ENCODE measurements at places on chromosomes 4 and X. TPM values are rescaled to one million over a fixed set of nuclear protein-coding genes. Genes with fewer than 3 reads are reported as not detected.

Gene ARHGAP36
- polyA plus RNA-seq, result not detected

Gene SSX2
- polyA plus RNA-seq, result not detected

Gene CTAG2
- polyA plus RNA-seq, result 6.8 TPM

Gene HERC5
- 19.1 TPM for polyA plus RNA-seq

Gene PABPC5
- polyA plus RNA-seq, result 5.8 TPM

Gene PASD1
- polyA plus RNA-seq, result 0.02 TPM

Gene NAT8L
- polyA plus RNA-seq, result 1.7 TPM

Gene LANCL3
- polyA plus RNA-seq, result 0.05 TPM

Gene GC
- not detected for polyA plus RNA-seq

Gene FAM184B
- polyA plus RNA-seq, result 0.03 TPM

DNA sequence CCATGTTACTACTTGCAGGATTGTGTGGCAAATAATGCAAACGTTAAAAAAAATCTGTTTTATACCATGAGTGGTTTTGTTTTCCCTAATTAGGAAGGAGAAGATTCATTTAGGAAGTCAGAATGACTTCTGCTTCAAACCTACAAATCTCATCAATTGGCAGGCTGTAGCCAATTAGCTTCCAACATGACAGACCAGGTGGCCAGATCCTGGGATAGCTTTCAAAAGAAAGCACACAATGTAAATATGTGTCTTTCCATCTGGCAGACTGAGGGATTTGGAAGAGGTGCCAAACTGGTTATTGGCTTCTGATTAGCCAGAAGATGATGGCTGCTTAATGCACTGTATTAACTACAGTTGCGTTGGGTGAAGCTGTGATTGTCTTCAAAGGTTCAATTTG lies 432.8 kb downstream of the ANKRD50 start:
- no peak for DNase-seq

DNA sequence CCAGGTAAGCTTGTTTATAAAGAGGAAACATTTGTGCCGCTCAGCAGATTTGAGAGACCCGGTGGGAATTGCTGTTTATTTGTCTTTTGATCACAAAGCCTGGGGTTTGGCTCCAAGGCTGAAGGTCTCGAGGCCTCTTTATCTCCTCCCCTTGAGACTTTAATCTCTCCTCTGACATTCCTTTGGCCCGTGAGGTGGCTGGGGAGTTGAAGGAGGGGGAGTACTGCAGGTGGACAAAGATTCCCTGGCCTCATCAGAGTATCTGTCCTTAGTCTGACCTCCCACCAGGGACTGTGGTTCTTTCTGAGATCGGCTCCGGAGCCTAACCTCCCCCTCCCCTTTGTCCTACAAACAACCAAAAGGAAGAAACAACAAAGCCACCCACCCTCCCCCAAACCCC lies 216.5 kb downstream of the MID1IP1 start:
- no peak for DNase-seq

GRCh38 chrX:22063284-22063683 lies 31.2 kb downstream of the PHEX start:
- no peak for DNase-seq

DNA sequence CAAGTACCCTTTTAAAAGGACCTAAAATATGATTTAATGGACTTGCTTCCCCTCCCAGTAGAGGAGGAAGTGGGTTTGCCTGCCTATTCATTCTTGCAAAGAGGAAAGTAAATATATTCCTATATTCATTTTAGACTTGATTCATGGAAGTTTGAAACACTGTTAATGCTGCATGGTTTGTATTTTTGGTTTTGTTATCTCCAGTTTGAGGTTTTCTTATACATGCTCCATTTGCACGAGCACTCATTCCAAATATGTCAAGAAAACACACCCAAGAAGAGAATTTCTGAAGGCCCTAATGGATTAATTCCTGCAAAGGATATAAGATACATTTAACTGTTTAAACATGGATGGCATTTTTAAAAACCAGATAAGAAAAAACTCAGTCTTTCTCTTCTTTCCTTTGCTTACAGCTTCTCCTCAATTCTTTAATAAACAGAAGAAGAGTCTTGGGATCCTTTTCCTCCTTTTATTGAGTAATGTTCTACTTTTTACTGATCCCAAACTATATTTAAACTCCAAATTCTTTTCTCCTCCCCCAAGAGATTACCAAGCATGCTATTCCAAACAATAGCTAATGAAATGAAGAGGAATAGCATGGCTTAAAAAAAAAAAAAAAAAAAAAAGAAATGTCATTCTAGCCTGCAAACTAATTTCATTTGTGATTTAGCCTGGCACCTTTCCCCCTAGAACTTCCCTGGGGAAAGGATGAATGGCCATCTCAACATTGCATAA lies 54.6 kb upstream of the LDB2 start:
- no peak for DNase-seq

DNA sequence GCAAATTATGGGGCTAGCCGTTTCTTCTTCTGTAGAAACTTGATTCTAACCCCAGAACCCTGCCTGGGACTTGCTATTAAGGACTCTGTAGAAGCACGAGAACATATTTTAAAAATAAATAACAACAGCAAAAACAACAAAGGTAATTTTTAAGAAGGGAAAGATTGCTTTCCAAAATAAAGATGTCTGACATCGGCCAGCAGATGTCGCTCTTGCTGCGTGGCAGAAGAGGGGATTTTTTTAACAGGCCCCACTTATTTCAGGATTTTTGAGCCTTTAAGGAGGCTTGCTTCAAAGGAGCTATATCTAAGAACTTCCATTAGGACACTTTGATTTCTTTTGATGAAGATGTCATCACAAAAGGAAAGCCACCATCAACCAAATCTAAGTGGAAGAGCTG lies 62.8 kb upstream of the EGFL6 start:
- peak; percentile 53 for DNase-seq

- DNase-seq, result no peak
These were observed 74.8 kb downstream of the FREM3 start for GRCh38 chr4:143625632-143626031.

- no peak for DNase-seq
These were observed 109.4 kb downstream of the FHIP1A start for GRCh38 chr4:151518359-151518758.

- no peak for DNase-seq
These were observed 133.7 kb upstream of the CPXCR1 start for GRCh38 chrX:88613338-88613737.

GRCh38 chrX:56066016-56066415 lies 166.1 kb upstream of the KLF8 start:
- DNase-seq, result no peak

DNA sequence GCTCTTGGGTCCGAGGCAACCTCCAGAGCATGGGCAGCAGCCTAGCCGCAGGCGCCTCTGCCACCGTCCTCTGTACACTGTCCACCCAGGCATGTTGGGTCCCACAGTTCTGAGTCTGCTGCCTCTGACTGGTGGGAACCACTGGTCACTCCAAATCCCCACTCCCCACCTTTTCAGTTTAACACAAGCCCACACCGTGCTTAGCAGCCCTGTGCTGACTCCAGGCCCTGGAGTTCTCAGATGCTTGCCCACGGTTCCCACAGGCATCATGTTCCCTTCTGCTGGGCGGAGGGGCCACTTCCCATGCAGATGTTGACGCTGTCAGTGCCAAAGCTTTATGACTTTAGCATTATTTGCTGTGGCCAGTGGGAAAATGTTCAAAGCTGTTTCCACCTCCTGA lies 104.5 kb downstream of the SCD5 start:
- no peak for DNase-seq

DNA sequence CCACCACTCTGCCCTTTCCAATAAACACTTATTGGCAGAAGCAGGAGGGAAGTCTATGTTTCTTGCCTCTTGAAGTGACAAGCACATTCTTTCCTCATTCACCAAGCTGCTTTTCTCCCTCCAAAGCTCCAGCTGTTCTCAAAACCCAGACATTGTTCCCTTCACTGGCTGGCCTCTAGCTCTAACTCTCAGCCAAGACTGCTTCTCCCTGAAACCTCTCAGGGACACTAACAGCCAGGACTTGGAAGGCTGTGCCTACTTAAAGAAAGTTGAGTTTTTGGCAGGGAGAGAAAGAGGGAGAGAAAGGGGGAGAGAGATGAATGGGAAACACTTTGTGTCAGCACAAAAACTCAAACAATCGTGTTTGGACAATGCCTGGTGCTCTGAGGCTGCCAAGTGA lies 99.5 kb downstream of the COX18 start:
- DNase-seq, result peak; percentile 20

GRCh38 chr4:83716874-83717273 lies 181.0 kb downstream of the GPAT3 start:
- no peak for DNase-seq

GRCh38 chr4:15344041-15344440 lies 83.8 kb upstream of the C1QTNF7 start:
- DNase-seq, result no peak

DNA sequence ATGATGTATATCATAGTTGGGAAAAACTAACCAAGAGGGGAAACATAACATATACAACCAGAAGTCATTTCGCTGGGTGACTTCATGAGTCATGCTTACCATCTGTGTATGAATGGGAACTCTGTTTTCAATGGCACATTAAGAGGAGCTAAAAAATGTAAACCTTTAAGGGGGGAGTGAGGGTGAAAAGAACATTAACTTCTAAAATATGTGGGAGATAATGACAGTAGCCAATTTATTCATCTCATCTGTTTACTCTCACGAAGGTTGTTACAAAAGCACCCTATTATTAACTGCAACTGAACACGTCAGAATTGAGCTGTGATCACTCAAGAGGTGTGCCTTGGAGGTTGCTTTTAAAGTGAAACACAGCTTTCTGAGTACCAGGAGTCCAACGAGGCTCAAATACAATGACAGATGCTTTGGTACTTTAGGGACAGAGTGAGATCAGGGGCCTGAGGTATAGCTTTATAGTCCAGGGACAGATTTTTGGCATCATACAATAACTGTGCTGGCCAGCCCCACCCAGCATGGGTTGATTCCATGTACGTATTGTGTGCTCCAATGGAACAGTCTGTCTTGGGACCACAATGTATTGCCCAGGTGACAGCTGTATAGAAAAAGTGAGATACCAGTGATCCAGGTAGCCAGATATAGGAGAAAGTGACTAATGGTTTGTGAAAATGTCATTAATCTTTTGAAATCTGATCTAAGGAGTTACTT lies 107.3 kb downstream of the AMMECR1 start:
- DNase-seq, result no peak

- no peak for DNase-seq
These were observed 990.2 kb downstream of the STPG2 start for GRCh38 chr4:97153042-97153441.

DNA sequence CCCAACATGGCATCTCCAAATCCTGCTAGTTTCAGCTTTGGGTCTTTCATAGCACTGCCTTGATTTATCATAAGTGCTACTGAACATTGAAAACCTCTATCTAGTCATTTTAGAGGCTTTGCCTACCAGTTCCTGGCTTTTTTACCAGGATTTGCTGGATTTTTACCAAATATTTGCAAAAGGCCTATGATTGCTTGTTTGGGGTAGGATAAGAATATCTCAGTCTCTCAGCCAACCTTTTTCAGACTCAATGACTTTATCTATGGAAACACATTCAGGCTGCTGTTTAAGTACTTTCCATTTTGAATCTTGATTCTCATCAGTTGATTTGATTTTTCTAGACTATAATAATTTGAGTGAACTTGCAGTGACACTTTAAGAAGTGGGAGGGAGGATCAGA lies 80.1 kb downstream of the NPFFR2 start:
- DNase-seq, result no peak

GRCh38 chr4:171718069-171718468 lies 95.1 kb upstream of the GALNTL6 start:
- DNase-seq, result no peak

DNA sequence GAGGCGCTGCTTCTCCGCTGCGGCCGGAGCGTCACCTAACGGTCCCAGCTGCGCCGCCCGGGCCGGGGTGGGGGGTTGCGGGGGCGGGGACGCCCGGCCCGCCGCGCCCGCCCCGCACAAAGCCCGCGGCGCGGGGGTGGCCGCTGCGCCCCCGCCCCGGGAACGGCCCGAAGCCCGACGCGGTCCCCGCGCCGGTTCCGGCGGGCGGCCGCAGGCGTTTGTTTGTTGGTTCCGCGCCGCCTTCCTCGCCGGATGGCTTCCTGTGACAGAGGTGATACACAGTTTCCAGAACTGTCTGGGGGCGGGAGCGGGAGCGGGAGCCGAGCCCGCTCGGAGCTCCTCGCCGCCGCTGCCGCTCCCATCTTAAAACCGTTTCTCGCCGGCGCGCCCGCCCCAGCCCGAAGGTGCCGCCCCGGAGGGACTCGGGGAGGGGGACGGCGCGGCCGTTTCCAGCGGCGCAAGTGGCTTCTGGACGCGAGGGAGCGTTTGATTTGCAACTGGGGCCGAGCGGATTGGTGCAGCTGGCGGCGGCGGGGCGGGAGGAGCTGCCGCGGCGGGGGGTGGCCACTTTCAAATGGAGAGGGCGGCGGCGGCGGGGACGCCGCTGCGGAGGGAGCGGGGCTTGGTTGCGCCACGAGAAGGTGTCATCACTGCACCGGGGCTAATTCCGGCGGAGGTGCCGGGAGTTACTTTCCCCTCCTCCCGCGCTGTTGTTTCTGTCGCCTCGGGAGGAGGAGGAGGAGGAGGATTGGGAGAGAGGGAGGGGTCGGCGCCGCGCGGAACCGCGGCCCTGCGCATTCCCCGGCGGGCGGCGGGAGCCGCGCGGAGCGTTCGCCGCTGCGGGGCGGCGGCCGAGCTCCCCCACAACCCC lies 2.3 kb downstream of the JADE1 start:
- DNase-seq, result peak; percentile 80

GRCh38 chrX:30280428-30280827 lies 28.8 kb downstream of the NR0B1 start:
- DNase-seq, result no peak

Measured in ovary (tissue), 10 donors.